Upper lobe of right lung (tissue), 1 donor: ENCODE measurements at places on chromosomes 2 and 18. TPM values are rescaled to one million over a fixed set of nuclear protein-coding genes. Genes with fewer than 3 reads are reported as not detected.
A peak's percentile ranks its signal among the peaks of the same experiment; 100 is the strongest.

The SH3RF3 gene
- total RNA-seq = 7.4 TPM

The CHST9 gene
- 0.03 TPM for total RNA-seq

The CXCR4 gene
- 45.2 TPM for total RNA-seq

DNA sequence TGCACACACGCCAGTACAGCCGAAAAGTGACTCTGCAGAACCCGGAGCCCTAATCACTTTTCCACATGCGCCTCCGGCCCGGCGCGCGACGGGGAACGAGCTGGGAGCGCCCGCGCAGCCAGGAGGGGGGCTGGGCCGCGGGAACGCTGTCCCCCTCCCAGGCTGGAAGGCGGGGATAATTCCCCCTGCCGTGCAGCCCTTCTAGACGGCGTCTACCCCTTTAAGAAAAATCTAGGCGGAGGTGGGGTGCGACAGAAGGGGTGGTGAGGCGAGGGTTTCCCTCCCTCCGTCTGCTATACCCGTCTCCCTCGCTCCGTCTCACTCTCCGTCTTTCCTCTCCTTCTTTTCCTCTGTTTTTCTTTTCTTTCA, 2.4 kb downstream of the CYP26B1 start:
- H3K27me3 ChIP-seq = peaks cover 72% of the 10 kb centered on the region
- H3K36me3 ChIP-seq = no peaks in the 10 kb centered on the region
- DNase-seq = peak; percentile 60
- peak overlapping the region; percentile 46 for H3K4me3 ChIP-seq
- no peak overlapping the region for H3K27ac ChIP-seq
- peaks cover 66% of the 10 kb centered on the region for H3K4me1 ChIP-seq

The RSAD2 gene
- total RNA-seq = 25.7 TPM
